ENCODE measurements at places on chromosomes 13 and 19.

DNA sequence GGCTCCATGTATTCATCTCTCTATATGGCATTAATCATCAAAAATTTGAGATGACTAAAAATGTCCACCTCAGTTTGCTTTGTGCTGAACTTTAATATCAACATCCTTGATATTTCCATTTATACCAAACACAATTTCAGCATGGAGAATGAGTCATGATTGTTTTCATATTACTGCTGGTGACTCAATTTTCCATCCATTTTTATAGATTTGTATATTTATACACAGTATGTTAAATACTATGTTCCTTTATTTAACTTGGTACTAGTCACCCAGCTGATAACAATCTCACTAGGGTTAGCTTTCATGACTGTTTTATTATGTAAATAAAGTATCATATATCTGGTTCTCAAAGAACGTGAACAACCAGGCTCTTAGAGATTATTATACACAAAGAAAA lies 1255.1 kb downstream of the SLITRK1 start:
- DNase-seq, result peak; percentile 87

- peak; percentile 72 for DNase-seq
These were observed 2.3 kb upstream of the EML2 start for GRCh38 chr19:45641274-45642105.

GRCh38 chr19:56637976-56638555 lies 4.9 kb upstream of the SMIM17 start:
- peak; percentile 86 for DNase-seq

- peak; percentile 49 for DNase-seq
These were observed 522.3 kb downstream of the MYO16 start for GRCh38 chr13:109151696-109152095.

DNA sequence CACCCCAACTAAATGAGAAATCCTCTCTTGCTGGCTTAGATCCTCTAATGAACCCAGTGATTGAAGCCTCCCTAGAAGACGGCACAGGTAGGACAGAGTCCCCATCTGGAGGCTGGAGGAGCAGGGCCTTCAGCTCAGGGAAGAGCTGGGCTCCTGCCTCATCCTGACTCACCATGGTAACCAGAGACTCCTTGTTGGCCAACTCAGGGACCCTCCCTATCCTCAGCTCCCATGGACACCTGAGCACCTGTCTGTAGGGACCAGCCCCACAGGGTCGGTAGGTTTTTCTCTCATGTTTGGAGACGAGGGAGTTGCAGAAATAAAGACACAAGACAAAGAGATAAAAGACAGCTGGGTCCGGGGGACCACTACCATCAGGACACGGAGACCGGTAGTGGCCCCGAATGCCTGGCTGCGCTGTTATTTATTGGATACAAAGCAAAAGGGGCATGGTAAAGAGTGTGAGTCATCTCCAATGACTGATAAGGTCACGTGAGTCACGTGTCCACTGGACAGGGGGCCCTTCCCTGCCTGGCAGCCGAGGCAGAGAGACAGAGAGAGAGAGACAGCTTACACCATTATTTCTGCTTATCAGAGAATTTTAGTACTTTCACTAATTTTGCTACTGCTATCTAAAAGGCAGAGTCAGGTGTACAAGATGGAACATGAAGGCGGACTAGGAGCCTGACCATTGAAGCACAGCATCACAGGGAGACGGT lies 26.6 kb downstream of the SIGLEC7 start:
- DNase-seq, result no peak

DNA sequence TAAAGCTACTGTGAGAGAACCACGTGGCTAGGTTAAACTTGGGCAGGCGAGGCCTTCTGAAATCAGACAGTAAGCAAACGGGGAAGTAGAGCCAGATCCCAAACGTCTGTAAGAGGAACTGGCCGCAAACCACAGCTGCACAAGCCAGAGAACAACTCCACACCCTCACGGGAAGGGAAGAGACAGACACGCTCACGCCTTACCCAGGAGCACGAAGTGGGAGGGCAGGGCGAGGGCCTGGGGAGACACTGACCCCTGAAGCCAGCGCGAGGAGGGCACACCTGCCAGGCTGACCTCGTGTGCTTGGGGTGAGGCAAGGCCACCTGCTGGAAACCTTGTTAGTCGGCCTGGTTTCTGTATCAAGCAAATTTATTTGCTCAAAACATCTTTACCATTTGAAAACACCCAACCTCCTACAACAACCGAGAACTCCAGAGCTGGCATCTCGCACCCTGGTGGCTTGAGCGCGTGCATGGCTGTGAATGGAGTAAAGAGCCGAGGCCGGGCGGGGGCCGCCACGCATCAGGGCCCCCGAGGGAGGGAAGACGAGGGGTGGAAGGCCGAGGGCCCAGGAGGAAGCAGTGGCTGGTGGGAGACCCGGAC lies 7.3 kb downstream of the POLR2E start:
- no peak for DNase-seq

DNA sequence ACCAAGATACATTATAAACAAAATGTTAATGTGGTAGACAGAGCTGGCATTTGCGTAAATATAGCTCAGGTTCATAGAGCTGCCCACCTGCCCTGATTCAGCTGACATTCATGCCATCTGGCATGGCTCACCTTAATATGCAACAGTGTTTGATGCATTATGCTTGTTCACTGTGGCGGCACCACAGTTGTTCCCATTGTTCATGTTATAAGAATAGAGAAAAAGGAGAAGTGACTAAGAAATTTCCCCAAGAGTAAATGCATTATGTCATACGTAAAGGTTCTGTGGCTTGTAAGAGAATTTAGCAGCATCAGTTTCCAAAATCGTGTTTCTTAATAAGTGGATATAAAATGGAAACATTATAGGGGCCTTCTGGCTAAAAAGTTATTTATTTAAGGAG lies 4.5 kb downstream of the CCNA1 start:
- no peak for DNase-seq

DNA sequence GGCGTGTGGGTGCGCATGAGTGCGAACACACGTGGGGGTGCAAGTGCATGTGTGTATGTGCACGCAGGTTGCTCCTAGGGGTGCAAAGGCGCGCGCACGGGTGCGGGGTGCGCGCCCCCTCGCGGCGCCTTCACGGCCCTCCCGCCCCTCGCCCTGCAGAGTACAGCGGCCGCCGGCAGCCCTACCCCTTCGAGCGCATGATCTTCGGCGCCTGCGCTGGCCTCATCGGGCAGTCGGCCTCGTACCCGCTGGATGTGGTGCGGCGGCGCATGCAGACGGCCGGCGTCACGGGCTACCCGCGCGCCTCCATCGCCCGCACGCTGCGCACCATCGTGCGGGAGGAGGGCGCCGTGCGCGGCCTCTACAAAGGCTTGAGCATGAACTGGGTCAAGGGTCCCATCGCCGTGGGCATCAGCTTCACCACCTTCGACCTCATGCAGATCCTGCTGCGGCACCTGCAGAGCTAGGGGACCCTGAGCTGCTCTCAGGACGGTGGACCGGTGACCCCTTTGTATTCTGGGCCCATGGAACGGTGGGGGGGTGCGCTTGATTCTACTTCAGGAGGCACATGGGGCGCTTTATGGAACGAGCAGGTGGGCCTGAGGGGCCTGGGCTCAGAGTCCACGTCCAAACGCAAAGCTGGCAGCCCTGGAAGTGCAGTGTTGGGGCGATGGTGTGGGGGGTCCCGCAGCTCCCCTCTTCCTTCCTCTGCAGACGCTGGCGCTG lies 27.7 kb downstream of the TMEM161A start:
- DNase-seq, result peak; percentile 21

DNA sequence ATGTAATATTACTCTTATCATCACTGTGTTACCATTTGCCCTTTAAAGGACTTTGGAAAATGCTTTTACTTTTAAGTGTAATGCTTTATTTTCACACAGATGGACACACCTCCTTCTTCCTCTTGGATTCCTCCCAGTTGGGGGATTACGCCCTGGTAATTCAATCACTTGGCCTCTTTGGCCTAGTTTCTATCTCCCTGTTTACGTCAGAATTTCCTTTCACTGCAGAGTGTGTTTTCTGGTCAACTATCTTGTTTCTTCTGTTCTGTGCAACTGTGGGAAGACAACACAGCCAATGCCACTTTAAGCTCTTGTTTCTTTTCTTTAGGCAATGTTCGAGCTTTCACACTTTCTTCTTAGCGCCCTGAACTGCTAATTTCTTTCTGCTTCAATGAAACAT lies 257.3 kb upstream of the MAB21L1 start:
- peak; percentile 86 for DNase-seq

DNA sequence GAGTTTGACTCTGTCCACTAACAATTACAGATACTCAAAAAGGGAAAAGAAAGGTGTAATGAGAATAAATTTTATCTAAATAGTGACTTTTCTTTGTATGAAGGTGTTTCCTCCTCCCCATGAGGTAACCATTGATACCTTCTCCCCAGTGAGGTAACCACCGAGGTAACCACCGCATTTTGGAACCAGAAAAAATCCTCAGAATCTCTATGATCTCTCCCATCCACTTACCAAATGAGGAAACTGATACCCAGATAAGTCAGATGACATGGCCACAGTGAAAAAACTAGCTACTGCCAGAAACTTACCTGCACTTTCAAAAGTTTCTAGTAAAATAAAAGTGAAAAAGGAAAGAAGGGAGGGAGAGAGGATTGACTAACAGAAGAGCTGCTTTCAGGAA lies 124.0 kb upstream of the FNDC3A start:
- no peak for DNase-seq

GRCh38 chr13:45909673-45910072 lies 58.1 kb upstream of the SIAH3 start:
- DNase-seq, result no peak

- DNase-seq, result no peak
These were observed 101.2 kb upstream of the MBNL2 start for GRCh38 chr13:97120976-97121375.

DNA sequence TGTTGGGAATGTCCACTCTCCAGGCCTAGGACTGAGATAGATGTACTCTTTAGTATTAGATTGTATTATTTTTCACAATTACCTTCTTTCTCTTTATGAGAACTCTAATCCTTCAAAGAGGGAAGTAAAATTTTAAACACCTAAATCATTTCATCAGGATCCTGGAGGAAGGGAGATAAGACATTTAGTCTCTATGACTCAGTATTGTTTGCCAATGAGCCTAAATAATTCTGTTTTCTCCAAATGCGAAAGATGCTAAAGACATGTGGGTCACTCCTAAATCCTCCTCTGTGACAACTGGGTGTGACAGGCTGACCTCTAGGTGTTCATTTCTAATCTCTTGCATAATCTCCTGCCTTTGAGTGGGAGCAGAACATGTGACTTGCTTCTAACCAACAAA lies 1736.6 kb upstream of the MIR17HG start:
- no peak for DNase-seq

DNA sequence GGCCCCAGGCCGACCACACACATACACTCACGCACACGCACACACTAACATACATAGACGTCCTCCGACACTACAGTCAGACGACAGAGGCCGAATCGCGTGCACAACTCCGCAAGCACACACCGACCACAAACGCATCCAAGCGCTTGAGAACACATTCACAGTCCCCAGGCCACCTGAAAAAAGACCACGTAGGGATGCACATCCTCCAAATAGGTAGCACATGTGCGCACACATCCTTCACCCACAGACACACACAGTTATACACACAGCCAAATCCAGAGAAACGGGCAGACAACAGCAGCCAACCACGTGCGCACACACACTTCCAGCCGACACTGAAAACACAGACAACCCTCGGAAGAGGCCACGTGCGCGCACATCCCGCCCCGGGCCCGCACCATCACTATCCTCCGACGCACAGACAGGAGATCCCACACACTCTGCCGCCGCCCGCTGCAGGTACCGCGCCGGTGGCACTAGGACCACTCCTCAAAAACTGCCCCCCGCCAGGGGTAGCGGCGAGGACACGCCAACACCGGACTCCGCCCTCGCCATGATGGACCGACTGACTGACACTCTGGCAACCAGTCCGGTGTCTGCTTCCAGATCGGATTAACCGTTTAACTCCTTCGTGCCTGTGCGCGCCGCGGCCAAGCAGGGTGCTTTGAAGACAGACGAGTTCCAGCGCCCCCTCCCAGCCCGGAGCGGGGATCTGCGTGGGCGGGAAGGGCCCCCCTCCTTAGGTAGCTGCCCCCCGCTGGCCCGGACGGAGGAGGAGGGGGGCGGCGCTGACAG lies 493 bp upstream of the PDE4A start:
- peak; percentile 92 for DNase-seq

DNA sequence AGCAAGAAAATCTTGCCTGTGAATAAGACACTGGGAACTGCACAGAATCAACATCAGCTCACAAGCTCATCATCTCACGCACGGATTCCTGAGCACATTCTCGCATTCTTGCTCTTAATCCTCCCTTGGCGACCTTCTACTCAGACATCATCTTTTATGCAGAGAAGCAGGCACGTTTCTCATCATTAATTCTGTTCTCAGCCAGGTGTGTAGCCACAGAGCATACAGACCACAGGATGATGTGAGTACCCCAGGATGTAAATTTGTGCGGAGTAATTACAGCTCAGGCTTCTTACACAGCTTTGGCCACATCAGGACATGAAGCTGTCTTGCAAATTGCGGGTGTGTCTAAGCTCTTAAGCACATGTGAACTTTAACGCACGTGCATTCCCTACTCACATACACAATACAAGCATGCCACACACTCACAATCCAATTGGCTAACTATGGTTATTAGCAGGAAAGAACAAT lies 36.5 kb upstream of the SACS start:
- DNase-seq, result peak; percentile 92

DNA sequence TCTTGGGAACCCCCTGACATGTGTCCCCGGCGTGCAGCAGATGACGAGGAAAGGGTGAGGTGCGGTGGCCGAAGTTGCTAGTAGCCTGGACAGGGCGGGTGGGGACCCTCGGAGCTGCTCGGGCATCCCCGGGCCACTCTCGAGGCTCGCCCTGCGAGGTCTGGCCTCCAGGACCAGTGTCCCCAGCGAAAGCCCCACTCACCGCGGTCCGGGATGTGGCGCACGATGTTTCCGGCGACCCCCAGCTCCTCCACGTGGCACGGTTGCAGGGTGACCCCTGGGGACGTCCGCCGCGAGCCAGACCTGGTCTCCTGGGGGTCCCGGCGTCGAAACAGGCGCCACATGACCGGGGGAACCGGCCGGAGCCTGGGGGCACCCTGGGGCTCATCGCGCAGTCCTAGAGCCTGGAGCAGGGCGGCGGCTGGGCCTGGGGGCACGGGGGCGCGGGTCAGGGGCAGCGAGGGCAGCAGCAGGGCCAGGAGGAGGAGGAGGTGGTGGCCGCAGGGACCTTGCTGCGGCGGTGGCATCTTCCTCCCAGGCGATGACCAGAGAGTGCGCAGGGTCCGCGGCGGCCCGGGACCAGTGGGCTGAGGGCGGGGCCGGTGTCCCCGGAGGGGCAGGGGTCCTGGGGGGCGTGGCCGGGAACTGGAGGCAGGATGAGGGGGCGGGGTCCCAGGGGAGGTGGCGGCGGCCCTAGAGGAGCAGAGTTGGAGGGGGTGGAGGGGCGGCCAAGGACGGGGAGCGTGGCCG lies 26.0 kb downstream of the CERS1 start:
- DNase-seq, result no peak

DNA sequence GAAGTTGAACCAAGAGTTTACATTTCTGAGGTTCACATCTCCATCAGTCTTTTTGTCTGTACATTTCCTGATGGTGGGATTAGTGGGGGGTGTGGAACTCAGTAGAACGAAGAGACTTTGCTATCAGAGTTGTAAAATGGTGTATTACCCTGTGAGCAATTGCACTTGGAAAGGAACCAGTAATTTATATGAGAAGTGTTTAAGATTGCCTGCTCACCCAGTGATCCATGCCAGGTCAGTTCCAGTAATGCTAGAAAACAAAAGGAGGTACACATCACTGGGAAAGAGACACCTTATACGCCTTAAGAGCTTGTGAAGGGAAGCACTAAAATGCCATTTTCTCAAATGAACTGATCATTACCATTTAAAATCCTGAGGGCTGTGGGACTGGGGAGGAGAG lies 7.5 kb upstream of the DACH1 start:
- DNase-seq, result no peak

Data from iris pigment epithelial cell (primary cell).